ENCODE measurements at places on chromosomes 3 and 15.
A peak's percentile ranks its signal among the peaks of the same experiment; 100 is the strongest.

- DNase-seq = no peak
Measured at GRCh38 chr3:3577823-3578222, 221.4 kb upstream of the LRRN1 start.

DNA sequence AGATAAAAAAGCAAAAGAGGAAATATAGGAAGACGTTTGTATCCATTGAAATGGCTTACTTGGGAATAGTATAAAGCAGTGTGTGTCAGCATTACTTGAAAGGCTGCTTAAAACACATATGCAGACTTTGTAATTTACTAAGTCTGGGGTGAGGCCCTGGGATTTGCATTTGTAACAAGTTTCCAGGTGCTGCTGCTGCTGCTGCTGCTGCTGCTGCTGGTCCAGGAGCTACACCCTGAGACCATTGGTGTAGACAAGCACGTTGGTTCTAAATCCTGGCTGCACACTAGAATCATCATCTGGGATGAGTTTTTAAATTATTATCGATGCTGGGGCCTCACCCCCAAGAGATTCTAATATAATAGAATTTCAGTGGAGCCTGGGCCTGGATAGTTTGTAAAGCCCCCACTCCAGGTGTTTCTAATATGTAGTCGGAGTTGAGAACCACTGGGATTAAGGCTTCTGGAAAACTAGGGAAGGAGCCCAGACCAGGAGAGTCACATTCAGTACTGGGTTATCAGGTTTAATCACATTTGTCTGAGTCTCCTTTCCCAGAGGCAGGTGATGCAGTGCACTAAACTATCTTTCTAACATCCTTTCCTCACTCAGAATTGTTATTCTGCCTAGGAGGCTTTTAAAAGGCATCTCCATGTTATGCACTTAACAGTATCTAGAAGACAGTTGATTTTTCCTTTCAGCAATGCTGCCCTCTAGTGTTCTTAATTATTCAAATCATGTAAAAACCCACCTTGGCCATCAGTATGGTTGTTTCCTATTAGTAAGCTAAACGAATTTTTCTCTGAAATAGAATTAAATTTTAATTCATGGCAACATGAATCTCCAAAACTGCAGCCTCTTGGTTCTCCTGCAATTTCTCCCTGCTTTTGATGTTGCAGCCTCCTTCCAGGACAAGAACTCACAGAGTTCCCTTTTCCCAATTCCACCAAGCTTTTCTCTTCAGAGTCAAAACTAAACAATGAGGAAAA is 45.4 kb downstream of the SSR3 start:
- no peak for DNase-seq

DNA sequence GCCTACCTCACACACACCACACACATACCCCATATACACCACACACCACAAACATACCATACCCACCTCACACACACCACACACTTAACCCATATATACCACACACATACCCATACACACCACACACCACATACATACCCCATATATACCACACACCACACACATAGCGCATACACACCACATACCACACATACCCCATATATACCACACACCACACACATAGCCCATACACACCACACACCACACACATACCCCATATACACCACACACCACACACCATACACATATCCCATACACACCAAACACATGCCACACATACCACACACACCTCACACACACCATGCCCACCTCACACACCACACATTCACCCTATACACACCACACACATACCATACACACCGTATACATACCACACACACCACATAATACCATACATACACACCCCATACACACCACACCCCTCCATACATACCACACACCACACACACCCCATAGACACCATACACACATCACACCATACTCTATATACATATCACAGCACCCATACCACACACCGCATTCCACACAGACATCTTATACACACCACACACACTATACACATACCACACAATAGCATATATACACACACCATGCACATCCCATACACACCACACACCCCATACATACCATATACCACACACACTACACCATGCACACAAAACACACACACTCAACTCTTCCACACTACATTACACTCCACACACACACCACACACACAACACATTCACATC is 29.5 kb downstream of the APBA2 start:
- DNase-seq = no peak

DNA sequence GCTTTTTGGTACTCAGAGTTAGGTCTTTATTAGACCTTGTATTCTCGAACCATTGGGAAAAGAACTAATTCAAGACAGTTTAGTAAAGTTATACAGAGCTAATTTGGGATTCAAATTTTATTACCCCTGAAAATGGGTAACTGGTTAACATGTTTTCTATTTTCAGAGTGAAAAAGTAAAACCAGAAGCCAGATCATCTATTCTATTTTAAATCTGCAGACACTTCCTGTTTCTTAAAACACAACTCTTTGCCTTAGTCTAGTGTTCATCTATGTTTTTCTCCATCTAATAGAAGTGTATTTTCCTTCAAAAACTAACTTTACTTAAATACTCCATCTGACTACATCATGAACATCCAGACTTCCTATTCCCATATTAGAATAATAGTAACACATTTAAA is 113.4 kb downstream of the CCNL1 start:
- DNase-seq = no peak

DNA sequence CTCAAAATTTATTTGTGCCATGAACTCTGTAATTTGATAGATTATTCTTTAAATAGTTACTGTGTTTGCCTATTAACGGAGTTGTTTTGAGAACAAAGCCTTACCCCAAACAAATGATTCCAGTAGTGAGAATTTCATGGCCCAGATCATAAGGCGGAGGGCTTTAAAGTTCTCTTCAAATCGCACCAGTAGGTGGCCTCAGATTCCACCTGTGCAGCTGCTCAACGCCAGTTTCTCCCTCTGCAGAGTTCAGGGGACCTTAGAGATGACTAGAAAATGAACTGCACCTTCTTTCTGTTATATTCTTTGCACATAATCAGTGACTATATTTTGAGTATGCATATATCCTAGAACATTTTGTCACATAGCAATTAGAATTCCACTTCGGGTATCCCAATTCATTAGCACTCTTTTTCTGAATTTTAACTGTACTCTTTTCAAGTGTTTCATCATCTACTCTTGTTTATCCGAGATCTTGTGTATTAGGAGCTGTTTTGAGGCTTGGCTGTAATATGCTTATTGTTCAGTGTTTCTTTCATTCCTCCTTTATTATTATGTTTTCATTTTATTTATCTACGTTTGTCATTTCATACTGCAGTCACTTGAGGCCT is 232.6 kb upstream of the CHRM5 start:
- DNase-seq = peak; percentile 4

DNA sequence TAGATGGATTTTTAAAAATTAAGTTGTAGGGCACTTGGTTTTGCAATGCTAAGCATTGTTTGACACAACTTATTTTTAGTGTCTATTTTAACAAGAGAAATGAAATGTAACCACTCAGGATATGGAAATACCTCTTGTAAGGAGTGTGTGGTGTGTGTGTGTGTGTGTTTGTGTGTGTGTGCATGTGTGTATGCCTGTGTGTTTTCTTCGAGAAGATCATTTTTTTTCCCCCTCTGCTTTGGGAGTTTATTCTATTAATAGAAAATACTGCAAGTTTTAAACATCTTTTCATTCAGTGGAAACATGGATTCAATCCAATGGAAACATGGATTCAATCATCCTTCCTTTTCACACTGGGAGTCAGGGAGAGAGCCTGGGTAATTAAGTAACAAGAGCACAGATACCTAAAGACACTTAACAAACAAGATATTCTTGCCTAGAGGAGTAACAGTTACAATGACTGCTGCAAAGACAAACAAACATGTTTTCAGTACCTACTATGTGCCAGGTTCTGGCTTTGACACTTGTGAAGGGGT is 567.2 kb upstream of the TBL1XR1 start:
- no peak for DNase-seq

Data from CD4-positive, alpha-beta T cell (primary cell).